ENCODE measurements at places on chromosomes 1 and 21.

DNA sequence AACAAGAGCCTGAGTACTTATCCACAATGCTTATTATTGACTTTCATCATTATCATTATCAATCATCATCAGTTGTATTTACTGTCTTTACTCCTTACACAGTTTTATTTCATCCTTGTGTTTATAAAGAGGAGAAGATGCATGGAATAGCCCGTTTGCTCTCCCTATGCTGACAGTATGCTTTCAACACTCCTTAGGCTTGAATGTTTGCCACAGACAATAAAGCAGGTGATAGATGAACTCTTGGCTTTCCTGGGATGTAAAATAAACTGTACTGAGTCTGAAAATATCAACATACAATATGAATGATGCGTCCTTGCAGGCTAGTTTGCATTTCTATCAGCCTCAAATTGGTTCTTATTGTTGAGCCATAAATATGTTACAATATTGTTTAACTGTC is 891.8 kb upstream of the NCAM2 start:
- DNase-seq = no peak

GRCh38 chr1:184242507-184242943 is 144.3 kb upstream of the C1orf21 start:
- no peak for DNase-seq

- DNase-seq = no peak
These were observed 120.4 kb upstream of the FGGY start for GRCh38 chr1:59176471-59176870.

DNA sequence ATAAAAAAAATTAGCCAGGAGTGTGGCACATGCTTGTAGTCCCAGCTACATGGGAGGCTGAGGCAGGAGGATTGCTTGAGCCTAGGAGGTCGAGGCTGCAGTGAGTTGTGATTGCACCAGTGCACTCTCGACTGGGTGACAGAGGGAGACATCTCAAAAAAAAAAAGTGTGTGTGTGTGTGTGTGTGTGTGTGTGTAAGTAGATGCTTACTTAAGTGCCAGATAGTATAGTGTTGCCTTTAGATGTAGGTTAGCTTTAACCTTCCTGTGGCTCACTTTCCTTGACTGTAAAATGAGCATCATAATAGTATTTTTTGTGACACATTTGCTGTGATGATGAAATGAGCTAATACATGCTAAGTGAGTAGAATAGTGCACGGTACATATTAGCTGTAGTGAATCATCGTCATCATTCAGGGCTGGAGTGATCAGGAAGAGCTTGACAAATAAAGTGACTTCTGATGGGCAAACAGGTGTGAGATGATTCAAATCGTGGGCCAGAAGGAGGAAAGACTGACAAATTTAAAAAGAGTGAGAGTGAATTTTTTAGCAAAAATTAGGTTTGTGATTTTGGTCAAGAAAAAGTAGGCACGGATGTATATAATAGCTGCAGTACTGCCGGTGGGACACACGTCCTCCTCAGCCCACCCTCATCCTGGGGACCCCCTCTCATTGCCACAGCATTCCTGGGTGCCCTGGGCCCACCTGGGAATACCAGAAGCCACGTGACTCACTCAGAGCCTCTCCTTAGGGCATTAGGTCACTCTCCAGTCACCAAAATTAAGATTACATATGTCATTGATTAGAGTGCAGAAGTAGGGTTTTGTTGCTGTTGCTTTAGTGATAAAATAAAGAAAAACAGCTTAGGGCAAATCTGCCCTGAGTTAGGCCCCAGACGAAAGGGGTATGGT is 33.9 kb downstream of the EIF2D start:
- no peak for DNase-seq

DNA sequence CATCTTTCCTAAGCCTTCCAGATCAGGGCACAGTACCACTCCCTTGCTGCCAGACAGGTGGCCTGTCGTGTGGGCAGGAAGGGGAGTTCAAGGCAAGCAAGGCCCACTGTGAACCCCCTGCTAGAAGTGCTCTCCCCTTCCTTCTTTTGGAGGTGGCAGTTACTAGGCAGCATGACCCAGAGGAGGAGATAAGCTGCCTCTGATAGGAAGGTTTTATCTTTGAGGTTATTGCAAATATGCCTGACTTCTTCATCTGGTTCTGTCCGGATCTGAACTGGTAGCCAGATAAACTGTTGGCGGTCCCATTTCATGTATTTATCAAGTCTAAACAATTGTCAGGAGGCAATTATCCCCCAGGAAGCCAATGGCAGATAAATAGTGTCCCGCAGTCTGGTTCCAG is 198.2 kb upstream of the LMO4 start:
- no peak for DNase-seq

DNA sequence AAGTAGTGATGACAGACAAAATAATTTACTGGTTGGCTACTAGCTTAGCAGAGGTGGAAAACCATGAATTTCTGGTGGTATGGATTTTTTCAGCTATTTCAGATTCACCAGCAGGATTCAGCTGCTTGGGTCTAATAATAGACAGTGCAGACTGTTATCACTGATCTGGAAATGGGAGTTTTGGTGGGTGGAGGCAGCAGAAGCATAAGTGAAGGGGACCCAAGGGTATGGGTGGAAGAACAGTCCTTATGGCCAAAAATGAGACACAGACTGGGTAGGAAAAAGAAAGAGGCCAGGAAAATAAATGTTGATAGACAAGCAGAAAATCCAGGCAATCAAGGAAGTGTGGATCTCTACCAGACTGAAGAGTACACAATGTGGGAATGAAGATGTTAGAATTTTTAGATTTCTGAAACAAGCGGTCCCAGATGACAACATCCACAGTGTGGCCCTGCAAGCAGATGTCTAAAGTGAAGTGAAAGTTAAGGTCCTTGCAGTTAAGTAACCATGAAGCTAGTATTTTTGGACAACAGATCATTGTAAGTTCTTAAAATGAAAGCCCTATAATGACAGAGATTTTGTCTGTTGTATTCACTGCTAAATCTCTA is 24.7 kb downstream of the LYST start:
- no peak for DNase-seq

DNA sequence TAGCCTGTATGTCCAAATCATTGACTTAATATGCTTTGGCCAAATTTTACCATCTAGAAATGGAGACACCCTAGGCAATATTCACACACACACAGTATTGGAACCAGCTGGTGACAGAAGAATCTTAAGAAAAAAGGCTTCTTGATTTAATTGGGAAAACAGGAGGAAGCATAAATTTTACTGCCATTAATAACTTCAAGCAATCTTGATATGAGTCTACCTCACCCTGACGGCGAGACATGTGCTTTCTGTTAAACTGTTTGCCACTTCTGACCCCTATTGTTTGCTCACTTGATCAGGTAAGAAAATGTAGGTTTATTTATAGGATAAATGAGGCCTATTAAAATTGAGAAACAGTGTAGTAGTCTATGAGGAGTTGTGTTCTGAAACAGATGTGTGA is 73.2 kb downstream of the KIFAP3 start:
- DNase-seq = no peak

GRCh38 chr1:217089361-217090014 is 366.3 kb upstream of the ESRRG start:
- no peak for DNase-seq

- DNase-seq = no peak
These were observed 226.4 kb downstream of the PLA2G4A start for GRCh38 chr1:187054862-187055757.

- DNase-seq = no peak
These were observed 1.2 kb downstream of the PPP1R8 start for GRCh38 chr1:27831568-27832410.

- no peak for DNase-seq
These were observed 949 bp downstream of the KRTAP10-1 start for GRCh38 chr21:44539046-44539445.

- no peak for DNase-seq
These were observed 1.1 kb downstream of the THEM4 start for GRCh38 chr1:151908228-151908691.

- no peak for DNase-seq
These were observed 4.5 kb upstream of the SCMH1 start for GRCh38 chr1:41246568-41246967.

- no peak for DNase-seq
These were observed 135.0 kb downstream of the NAV1 start for GRCh38 chr1:201673915-201674314.

DNA sequence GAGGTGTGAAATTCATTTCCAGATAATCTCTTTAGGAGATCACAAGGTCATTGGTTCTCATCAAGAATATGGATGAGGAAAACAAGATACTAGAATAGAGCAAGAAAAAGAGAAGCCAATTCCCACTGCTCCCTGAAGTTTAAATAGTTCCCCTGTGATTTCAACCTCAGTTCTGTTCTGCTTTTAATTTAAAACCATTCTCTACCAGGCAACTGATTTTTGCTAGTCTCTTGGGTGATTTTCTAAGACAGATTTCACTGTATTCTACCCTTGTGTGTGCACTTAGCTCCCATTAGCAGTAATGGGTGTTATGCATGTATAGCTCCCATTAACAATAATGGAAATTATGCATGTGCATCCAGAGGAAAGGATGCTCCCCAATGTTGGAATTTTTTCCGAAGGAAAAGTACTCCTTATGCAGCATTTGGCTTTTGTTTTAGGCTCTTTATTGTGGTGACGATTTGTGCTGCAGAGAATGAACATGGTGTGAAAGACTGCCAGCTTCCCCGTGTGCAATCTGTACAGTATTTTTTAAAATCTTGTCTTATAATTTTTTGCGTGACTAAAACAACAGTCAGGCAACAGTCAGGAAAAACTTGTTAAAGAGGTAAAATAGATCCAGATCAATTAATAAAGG is 144.0 kb upstream of the ZRANB2 start:
- DNase-seq = no peak

- DNase-seq = no peak
These were observed 283.4 kb downstream of the ASTN1 start for GRCh38 chr1:176880955-176881595.

DNA sequence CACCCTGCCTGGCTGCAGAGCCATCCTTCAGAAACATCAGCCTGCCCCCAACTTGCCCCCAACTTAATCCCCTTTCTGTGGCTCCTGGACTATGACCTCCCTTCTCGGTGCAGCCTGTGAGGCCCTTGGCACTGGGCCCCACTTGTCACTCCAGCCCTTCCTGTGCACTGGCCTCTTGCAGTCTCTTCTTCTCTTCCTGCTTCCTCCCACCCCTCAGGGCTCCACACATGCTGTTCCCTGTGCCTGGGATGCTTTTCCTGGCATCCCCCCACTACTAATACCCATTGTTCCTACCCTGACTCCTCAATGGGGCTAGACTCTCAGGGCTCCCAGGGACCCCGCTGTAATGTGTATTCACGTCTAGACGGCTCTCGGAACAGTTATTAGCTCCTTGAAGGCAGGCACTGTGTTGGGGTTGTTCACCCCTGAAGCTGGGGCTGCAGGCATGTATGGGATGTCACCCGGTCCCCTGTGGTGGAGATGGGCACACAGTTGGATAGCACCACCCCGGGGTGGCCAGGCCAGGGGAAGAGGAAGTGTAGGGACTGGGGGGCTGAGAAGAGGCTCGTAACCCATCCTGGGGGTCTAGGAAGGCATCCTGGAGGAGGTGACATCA is 4.5 kb downstream of the LDLRAD1 start:
- DNase-seq = no peak

DNA sequence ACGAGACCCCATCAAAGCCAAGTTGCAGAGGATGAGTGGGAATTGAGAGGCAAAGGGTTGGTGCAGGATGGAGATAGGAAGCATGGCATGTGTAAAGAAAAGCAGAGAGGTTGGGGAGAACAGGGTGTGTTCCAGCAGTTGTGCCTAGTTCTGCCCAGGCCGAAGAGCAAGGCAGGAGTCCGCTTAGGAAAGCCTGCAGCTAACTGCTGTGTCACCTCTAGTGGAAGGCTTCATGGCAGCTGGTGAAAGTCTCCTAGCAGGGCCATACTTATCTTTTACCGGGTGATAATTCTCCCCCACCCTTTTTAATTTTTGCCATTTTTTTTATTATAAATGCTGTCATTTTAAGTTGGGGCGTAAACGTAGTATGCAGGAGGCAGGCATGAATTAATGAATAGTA is 93.6 kb downstream of the NFIA start:
- DNase-seq = no peak

DNA sequence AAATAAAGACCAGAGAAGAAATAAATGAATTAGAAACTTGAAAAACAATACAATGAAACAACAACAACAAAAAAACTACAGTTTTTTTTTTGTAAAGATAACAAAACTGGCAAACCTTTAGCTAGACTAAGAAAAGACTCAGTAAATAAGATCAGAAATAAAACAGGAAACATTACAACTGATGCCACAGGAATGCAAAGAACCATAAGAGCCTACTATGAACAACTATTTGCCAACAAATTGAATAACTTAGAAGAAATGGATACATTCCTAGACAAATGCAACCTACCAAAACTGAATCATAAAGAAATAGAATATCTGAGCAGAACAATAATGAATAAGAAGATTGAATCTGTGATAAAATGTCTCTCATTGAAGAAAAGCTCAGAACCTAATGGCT is 742.0 kb downstream of the ADGRL2 start:
- no peak for DNase-seq

- DNase-seq = no peak
These were observed 107.5 kb downstream of the GDAP2 start for GRCh38 chr1:117821774-117822482.

- no peak for DNase-seq
These were observed 4.4 kb upstream of the PEA15 start for GRCh38 chr1:160200786-160201185.

- DNase-seq = no peak
These were observed 6.9 kb upstream of the KNCN start for GRCh38 chr1:46558141-46558963.

- DNase-seq = no peak
These were observed 46.3 kb downstream of the KIF21B start for GRCh38 chr1:200977071-200977754.

DNA sequence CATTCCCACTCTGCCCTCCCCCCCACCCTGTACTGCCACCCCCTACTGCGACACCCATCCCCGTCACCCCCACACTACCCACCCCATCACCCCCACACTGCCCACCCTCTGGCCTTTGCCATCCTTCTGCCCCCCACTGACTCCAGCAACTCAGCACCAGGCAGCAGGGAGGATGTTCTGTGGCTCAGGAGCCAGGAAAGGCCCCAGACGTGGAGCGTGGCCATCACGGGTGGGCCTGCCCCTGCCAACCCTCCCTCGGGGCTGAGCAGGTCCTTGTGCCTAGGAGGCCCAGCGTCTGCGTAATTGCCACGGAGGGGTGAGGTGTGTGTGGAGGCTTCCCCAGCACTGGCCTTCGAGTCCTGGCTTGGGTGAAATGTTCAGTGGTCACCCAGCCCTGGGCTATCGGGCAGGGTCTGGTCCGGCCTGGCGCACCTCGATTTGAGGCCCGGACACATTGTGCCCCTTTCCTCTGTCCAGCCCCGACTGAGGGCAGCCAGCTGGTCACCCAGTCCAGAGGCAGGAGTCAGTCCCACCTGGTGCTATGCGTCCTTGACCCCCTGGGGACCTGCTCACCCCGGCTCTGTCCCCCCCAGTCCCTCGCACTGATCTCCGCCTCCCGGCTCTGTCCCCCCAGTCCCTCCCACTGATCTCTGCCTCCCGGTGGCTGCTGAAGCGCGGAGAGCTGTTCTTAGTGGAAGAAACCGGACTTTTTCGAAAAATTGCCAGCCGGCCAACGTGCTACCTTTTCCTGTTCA is 23.0 kb downstream of the ARHGEF16 start:
- no peak for DNase-seq
